ENCODE measurements at places on chromosomes 5 and 9.

DNA sequence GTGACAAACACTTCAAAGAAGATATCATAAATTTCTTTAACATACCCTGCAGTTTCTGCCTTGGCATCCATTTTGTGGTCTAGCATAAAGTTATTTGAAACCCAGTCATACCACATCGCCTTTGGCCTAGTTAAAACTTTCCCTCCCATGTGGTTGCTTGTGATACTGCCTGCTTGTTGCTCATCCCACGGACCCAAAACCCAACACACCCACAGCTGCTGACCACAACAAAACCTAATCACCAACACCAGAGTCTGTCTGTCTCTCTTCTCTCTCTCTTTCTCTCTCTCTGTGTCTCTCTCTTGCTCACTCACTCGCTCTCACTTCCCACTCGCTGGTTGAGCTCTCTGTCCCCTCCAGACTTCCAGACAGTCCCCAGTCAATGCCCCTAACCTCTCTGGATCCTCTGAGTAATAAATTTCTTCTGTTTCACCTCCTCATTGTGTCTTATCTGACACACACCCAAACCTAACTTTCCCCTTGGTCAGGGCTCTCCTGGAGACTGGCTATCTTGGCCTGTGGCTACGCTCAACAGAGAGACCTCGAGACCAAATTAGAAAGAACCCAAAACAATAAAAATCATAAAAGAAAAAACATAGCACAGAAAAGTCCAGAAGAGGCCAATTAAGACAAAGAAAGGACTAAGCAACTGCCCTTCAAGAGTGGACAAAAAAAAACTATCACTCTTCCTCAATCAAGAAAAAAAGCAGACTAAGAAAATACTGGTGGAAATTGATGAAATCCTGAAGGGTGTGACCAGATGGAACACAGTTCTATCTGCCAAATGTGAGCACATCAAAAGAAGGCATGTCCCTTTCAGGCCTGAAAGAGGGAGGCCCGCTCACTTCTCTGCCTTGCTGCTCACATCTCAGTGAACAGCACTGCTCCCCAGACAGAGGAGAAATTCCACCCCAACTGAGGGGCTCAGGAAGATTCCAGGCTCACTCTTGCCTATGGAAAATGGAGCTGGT lies 41.5 kb downstream of the TTLL11 start:
- DNase-seq: no peak

DNA sequence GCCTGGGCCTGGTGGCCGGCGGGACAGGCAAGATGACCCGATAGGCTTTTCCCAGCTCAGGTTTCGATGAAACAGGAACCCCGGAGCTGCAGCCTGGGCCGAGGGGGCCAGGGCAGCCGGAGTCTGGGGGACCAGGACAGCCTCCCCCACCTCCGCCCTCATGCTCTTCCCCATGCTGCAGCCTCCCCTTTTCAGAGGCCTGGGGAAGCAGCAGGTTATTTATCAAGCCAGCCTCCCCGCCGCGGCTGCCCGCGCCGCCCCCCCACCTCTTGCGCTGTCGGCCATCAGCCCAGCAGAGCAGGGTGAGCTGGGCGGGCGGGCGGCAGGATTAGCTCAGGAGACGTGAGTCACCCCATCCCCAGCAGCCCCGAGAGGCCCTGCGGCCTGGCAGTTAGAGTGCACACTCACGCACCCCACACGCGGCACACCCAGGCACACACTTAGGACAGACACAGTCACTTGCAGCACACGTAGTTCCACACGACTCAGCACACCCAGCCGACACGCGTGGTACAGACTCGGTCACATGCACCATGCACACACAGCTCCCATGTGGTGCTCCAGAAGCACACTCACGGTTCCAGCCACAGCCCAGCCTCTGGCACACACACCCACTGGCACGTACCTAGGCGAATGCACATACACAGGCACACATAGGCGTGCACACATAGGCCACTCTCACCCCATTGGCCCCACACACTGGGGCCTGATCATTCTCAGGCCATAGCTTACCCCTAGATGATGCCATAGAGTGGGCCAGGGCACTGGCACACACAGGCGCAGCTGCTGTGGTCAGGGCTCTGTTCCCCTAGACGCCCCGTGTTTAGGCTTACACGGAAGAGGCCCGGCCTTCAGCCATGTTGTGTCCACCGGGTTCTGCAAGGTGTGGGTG lies 13.0 kb downstream of the CXXC5 start:
- DNase-seq: peak; percentile 89

DNA sequence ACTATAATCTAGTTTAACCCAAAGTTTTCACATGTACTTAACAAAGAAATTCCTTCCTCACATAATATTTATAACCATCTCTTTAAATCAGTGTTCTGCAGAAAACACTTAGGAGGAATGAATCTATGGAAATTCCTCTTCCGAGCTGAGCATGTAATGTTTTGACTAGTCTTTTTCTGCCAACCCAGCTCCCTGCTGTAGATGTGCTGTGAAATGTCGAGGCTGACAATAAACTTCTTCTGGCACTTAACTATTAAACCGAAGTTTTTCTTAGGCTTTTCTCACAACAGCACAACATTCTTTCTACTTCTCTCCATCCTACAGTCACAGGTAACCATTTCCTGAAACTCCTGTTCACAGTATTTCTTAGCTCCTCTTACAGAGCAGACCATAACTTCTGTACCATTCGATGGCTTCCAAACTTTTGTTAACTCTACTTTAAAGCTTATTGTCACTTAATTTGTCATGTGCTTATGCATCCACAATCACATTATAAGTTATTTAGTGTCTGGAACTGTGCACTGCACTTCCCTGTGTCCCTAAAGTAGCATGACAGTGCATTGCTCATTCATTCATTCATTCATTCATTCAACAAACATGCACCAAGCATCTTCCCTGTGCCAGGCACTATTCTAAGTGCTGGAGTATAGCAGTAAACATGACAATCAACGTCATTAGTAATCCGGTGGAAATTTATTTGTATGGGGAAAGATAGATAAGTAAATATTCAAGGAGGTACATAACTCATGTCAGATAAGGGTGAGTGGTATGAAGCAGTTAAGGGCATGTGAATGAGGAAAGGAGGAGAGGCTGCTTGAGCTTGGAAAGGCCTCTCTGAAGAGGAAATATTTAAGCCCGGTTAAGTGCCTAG lies 54.6 kb downstream of the TSSK1B start:
- DNase-seq: no peak

DNA sequence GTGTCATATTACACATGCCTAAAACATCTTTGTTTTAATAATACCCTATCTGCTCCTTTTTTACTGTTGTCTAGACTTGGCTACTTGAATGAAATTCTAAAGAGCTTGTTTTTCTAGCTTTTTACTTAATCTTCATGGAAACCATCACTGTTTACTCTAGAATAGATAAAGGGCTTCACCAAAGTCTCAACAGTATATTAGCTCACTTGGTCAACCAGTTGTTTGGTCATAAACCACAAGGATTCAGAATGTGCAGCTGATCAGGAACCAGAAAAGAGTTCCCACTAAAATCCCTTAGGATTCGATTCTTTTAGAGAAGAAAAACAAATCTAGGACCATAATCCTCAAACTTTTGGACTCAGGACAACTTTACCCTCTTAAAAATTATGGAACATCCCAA lies 38.0 kb downstream of the CDO1 start:
- no peak for DNase-seq

- DNase-seq: no peak
These were observed 15.6 kb downstream of the RIOK2 start for GRCh38 chr5:97167435-97167834.

GRCh38 chr5:97131921-97132320 lies 10.5 kb downstream of the LIX1 start:
- DNase-seq: no peak

GRCh38 chr5:180160789-180161188 lies 48.2 kb downstream of the RASGEF1C start:
- no peak for DNase-seq

GRCh38 chr5:6504677-6505415 lies 56.2 kb downstream of the UBE2QL1 start:
- DNase-seq: no peak

DNA sequence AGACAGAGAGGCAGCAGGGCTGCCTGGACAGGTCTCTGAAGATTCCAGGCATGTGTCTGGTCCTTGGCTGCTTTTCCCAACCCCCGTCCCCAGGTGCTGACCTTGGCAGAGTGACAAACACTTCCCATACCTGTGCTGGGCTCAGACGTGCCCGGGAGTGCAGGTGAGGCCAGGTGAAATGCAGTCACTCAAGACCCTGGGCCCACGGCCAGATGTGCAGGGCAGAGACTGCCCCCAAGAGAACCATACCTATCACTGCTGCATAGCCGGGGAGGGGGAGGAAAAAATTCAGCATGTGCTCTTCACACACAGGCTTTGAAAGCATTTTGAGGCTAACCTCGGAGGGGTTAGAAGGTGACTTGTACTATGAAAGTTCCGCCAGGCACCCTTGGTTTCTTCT lies 22.6 kb downstream of the CCNJL start:
- no peak for DNase-seq

- DNase-seq: peak; percentile 33
These were observed at the start of gene LRRTM2 for GRCh38 chr5:138874771-138875551. Gene LRRTM2 (minus strand): TSS chr5:138875335. CDS start chr5:138874911, 424 bp downstream.

DNA sequence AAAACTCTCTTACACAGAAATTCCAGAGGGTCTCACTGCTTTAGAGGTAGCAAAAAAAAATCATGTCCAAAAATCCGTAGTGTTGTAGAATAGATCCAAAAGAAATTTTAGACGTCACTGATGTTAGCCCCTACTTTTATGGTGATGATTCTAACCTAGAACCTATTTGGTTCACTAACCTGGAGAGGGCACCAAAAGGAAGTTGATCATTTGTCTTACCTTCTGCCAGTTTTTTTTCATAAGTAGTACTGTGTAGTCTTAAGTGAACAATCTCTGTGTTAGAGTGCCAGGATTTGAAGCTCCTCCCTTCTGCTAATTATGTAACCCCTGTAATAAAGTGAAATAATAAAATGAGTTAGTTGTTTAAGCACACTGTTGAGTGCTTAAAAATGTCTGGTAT lies 215.2 kb downstream of the SMARCA2 start:
- DNase-seq: peak; percentile 27

DNA sequence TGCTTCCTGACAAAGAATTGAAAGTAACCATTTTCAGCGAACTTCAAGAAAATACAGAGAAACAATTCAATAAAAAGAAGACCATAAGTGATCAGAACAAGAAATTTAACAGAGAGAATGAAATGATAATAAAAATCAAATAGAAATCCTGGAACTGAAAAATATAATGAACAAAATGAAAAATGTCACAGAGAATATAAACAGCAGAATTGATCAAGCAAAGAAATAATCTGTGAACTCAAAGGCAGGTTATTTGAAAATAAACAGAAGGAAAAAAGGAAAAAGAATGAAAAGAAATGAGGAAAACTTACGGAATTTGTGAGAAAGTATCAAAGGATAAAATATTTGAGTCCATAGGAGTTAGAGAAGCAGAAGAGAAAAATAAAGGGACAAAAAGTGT lies 114.1 kb downstream of the CSNK1G3 start:
- DNase-seq: no peak

DNA sequence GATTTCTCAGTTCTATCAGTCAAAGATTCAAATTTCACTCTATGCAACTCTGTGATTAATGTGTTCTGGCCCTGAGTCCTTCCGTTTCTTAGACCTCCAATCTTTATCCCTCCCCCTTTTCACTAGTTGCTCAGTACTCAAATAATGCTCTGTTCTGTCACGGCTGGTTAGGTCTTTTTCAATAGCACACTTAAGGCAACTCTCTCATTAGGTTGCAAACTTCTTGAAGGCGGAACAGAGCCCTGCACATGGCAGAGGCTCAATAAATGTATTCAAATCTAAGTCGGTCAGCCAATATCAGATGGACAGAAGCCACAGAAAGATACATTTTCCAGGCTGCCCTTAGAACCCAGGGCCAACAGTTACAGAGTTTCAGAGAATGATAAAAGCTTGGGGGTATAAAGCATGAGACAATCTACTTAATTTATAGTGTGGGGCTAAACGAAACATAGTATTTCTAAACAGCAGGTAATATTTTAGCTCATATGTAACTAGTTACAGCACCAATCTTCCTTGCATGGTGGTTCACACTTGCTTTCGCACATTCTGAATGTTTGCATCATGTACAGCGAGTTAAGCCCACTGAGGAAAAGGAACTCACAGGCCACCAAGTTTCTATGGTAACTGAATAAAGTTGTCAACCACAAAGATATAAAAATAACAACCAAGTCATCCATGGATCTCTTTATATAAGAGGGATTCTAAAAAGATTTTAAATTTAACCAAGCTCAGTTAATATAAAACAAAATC lies 67.1 kb upstream of the GOLPH3 start:
- no peak for DNase-seq

DNA sequence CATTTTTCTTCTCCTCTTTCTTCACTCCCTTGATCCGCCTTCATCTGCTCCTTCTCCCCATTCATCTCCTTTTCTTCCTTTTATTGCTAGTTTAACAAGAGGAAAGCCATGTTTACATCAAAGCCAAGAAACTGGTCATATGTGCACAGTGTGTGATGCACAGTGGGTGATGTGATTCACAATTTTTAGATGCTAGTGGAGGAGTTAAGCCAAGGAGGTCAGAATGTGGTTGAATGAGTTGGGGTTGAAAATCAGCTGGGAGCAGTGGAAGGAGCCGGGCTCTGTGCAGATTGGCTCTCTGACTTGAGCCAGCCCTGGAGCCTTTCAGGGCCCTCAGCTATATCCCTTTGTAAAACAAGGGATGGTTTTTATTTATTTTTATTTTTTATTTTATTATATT lies 7.3 kb downstream of the ACER2 start:
- no peak for DNase-seq

- DNase-seq: no peak
These were observed 185.4 kb downstream of the CRB2 start for GRCh38 chr9:123541411-123541810.

GRCh38 chr5:81006947-81007636 lies 46.9 kb downstream of the RASGRF2 start:
- DNase-seq: no peak

GRCh38 chr5:151427258-151427657 lies 20.1 kb upstream of the SLC36A1 start:
- DNase-seq: no peak

Data from ACHN (cell line).